ENCODE measurements at places on chromosomes 11 and 22. TPM values are rescaled to one million over a fixed set of nuclear protein-coding genes. Genes with fewer than 3 reads are reported as not detected.

GRCh38 chr11:84824624-84825023 is 802.5 kb downstream of the DLG2 start:
- DNase-seq, result no peak

DNA sequence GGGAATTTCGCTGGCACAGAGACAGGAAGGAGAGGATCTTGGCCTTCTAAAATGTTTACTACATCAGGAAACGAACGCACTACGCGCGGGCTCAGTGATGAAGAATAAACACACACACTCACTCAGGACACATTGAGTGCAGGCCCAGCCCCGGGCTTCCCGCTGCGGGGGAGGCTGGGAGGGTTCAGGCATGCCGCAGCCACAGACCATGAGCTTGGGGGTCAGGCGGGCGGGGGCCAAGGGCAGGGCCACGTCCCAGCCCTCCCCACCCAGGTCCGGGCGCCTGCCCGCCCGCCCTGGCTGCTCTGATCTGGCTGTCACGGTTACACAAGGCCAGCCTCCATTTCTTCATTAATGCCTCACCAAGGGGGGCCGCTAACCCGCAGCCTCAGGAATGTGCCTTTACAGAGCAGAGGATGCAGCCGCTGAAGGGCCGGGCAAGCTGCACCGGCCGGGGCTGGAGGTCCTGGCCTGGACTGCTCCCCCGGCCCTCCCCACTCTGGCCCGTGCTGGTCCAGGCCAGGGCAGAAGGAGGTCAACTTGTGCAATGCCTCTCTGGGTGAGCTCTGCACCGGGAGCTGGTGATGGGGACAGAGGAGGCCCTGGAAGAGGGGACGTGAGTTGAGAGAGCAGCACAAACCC is 41.7 kb downstream of the IGF2 start:
- peak; percentile 23 for DNase-seq

GRCh38 chr22:37657590-37658132 is 862 bp upstream of the PDXP start:
- DNase-seq, result no peak

DNA sequence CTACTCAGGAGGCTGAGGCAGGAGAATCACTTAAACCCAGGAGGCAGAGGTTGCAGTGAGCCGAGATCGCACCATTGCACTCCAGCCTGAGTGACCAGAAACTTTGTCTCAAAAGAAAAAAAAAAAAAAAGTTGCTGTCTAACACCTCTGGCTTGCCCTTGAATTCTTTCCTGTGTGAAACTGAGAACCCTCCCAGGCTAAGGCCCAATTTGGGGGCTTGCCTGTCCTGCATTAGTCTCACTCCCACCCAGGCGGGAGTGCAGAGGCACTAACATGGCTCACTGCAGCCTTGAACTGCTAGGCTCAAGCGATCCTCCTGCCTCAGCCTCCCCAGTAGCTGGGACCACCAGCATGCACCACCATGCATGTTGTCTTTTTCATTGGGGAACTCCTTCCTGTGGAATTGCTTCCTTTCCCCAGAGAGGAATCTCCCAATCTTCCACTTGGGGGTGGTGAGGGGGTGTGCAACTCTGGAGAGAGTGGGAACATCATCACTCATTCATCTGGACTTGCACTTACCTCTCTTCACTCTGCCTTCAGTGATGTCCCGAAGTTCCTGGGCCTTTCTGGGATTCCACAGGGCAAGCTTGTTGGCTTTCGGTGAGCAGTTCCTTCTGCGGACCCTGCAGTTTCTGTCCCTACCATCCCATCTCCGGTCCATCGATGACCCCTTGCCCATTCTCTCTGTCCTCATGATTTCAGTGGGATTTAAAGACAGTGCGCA is 62.1 kb upstream of the CREB3L1 start:
- no peak for DNase-seq

GRCh38 chr11:107549253-107549953 is 16.1 kb downstream of the ALKBH8 start:
- no peak for DNase-seq

DNA sequence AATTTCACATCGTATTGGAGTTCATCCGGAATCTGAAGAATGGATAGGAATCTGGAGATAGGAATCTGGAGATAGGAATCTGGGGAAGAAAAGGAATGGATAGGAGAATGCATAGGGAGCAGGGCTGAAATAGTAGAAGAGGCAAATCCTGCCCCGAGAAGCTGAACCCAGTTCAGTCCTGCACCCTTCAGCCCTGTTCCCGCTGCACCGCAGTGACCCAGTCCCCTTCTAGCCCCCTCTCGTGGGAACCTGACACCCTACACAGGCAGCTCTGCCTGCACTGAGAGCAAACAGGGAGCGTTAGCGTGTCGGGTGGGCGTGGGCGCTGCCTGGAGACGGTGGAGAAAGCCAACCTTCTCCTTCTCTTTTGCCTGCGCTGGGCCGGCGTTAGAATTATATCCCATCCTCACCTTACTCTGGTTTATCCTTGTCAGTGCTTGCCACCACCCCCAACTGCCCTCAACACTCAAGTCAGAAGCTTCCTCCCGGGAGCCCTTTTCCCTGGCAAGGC is 1.0 kb upstream of the CCKBR start:
- DNase-seq, result no peak

DNA sequence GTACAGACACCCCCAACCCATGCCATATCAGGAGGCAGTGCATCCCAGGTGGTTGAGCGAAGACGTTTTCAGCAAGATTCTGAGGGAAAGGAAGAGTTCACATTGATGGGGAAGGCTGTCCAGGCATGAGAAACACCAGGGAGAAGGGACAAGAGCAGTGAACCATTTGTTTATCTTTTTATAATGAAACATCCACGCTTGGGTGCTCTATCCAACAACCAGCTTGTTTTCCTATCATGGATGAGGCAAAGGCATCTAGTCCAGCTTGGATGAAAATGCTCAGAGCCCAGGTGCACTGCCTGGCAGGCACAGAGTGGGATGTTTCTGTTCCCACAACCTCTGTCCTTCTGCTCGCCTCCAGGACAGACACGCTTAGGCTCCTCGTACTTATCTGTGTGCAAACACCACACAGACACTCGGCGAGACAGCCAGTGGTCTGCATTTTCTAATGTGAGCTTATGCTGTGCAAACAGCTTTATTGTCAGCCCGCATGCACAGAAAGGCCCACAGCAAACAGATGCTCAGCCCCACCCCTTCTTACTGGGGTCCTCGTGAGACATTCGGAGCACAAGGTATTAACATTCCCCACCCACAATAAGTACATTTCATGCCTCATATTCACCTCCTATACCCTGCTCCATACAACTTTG is 45.4 kb upstream of the NTM start:
- no peak for DNase-seq

- no peak for DNase-seq
Measured at GRCh38 chr22:37416389-37416788, 10.9 kb downstream of the ELFN2 start.

GRCh38 chr22:49663311-49663711 is 164.4 kb downstream of the BRD1 start:
- no peak for DNase-seq

DNA sequence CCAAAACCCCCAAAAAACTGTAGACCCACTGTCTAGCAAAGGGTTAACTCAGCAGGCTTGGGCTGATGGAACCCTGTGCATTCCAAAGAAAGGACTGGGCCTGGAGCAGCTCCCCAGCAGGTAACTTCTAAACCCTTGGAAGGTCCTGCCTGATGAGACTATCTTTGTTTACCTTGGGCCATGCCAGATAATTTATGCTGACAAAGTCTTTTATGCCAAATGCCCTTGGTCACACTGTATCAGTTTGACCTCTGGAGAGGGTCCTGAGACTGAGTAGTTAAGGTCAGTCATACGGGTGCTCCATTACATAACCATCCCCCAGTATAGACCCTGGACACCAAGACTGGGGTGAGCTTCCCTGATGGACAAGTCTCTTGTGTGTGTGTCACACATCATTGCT is 21.9 kb upstream of the DNAL4 start:
- no peak for DNase-seq

GRCh38 chr11:74179234-74180052 is 8.4 kb downstream of the PPME1 start:
- no peak for DNase-seq

- no peak for DNase-seq
Measured at GRCh38 chr11:1199241-1199750, 23.6 kb upstream of the MUC5B start.

DNA sequence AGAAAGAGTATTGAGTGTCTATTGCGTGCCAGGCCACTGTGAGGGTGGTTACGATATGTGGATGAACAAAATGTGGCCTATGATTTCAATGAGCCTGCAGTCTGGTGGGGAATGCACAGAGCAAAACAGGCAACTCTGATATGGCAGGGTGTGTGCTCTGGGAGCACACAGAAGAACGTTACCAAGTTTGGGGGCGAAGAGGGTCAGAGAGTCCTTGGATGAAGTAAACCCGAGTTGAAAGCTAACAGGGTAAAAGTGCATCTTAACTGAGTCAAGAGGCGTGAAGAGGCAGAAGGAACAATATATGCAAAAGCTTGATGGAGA is 258 bp downstream of the CFAP68 start:
- no peak for DNase-seq

- DNase-seq, result no peak
Measured at GRCh38 chr11:34155057-34155756, 49.8 kb downstream of the NAT10 start.

GRCh38 chr22:39244136-39244495 is 666 bp downstream of the PDGFB start:
- no peak for DNase-seq

DNA sequence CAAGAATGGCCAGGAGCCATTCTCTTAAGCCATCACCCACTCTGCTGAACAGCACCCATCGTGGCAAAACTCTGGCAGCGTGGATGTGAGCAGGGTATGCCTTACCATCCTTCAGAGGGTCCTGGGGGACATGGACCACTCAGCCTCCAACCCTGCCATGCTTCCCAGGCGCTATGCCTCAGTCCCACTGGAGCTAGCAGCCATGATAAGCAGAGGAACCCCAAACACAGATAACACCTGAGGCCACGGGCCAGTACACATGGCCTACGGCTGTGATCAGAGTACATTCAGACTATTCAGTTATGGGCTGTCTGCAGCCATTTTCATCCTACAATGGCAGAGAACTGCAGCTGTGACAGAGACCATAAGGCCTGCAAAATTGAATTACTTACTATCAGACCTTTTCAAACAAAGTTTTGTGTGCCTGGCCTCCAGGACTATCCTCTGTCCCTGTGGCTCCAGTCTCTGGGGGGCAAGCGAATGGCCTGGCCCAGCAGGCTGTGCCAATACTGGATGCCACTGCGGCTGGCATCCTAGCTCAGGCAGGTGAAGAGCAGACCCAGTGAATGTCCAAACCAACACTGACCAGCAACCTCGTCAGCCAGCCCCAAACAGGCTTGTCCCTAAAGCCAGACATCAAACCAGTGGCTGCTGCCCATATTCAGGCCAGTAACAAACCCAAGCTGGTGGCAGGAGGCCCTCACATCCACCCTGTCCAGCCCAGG is 6.9 kb downstream of the ARVCF start:
- DNase-seq, result no peak

The TSPO gene
- 185 TPM for total RNA-seq

The MMP3 gene
- total RNA-seq, result not detected

The NFRKB gene
- 26.4 TPM for total RNA-seq

The DCDC1 gene
- 0.68 TPM for total RNA-seq

The SLC43A1 gene
- 9.5 TPM for total RNA-seq

The GLYATL1 gene
- total RNA-seq, result not detected
